M059J (cell line): ENCODE measurements at places on chromosomes 1 and 21.

GRCh38 chr1:61680500-61680899 is 44.4 kb downstream of the TM2D1 start:
- no peak for DNase-seq

DNA sequence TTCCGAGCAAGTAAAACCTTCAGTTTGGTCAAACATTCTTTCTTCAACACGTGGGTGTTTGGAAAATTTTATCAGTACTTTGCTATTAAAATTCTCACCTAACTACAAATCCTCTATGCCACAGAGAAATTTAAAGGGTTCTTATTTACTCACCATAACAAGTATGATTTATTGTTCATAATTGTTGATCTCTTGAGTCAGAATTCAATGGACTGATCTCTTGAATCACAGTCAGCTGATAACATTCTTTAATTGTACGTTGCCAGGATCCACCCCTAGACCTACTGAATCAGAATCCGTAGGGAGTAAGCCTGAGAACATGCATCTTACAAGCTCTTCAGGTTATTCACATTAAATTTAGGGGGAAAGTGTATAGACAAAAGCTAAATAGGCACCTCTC is 51.2 kb downstream of the DIPK1A start:
- DNase-seq, result no peak

- DNase-seq, result no peak
These were observed 3.5 kb downstream of the STUM start for GRCh38 chr1:226552061-226552460.

DNA sequence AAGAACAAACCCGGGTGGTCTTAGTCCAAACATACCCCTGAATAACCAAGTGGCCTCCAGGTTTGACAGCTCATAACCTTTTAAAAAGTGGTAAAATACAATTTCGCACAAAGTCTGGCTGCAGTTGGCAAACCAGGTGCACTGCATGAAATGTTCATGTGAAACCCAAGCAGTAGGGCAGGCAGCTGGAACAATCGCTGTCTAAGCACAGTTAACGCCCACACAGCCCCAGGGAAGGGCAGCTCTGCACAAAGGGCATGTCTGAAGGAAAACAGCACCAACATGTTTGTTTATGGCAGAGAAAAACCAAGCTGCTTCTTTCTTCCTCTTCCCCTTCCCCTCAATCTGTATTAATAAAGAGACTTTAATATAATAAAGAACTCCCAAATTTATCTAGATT is 49.5 kb downstream of the KIAA1614 start:
- no peak for DNase-seq

GRCh38 chr1:233061265-233061664 is 110.9 kb downstream of the NTPCR start:
- DNase-seq, result no peak

DNA sequence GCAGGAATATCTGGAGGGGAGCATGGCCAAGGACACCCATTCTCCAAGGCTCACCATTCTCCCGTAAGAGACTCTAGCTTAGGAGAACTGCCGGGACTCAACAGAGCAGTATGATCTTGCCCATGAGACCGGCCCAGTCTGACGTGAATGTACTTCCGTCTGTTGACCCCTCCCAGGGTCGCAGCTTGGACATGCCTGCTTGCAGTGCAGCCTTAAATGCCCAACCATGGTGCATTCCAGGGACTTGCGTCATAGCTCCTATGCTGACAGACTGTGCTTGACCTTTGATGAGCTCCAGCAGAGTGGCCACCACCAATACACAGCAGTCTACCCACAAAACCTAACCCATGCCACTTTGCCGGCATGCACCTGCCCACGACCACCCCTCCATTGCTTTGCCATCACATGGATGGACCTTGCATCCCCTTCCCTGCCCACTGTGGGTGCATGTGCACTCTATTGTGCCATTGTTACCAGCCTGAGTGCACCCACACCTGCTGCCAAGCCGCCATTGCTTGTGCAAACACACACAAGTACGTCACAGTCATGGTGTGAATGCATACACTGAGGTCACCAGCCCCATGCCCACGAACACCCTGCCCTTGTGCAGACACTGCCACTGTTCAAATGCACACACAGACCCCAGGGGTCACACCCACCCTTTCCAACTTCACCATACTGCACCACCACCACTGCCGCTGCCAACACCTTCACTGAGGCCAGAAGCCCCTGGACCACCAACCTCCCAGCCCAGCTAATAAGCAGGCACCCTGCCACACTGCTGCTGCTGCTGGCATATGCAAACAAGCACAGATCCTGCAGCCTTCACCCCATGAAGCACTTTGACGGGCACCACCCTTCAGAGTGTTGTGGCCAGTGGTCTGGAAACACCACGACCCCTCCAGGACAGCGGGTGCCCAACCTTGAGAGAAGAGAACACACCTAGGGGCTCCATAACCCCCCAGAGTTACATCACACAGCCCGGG is 1141.3 kb downstream of the BRINP3 start:
- DNase-seq, result no peak

DNA sequence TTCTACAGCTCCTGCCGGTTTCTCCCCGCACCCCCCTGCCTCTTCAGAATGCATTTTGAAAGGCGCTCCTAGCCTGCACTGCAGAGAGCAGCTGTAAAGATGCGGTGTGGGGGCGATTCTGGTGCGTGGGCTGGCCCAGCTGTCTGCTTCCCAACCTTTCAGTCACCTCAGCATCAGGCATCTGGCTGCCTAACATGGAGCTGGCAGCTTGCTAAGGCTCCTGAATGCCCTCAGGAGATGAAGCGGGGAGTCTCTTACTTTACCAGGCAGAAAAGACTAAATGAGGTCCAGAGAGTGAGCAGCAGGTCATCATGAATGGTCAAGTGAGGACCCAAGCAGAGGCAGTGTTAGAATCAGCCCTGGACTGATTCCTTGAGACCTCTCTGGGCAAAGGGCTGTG is 8.7 kb downstream of the IER5 start:
- DNase-seq, result peak; percentile 55

DNA sequence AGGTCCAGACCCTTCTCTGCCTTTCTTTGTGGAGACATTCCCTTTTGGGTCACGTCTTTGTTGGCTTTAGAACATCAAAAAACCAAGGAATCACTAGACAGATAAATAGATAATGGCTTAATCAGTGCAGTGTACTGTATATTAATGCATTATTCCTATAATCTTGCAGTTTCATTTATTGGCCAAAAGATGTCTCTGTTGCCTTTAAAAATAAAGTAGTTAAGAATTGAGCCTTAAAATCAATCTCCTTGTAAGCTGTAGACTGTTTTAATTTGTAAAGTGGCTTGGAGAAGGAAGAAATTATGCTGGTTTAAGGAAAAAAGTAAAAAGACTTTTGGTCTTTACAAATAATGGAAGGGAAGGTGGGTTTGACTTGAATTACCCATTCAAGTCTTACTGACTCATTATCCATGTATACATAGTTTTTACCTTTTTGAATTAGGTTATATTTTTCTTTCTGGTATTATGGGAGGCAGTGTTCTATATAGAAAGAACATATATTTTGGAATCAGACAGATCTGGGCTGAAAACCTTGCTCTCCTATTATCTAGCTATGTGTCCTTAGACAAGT is 84.6 kb downstream of the VPS13D start:
- DNase-seq, result peak; percentile 24

GRCh38 chr1:245246433-245246832 is 91.6 kb downstream of the KIF26B start:
- no peak for DNase-seq

- no peak for DNase-seq
These were observed 1272.7 kb downstream of the KCNT2 start for GRCh38 chr1:195335541-195335940.

DNA sequence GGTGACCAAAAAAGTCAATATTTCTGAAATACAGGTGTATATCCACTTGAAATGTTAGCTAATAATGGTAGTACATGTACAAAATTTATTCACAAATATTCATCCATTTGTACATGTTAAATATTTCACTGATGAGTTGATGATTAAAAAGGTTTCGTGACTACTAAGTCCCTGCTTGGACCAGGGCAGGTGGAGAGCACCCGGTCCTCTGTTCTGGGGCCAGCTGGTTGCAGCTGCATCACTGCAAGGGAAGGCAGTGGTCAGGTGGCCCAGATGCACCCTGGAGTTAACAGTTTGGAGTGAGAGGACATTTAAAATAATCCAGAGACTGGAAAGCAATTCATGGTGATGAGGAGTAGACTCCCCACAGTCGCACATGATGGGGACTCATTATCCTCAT is 141.2 kb downstream of the ZBTB18 start:
- DNase-seq, result no peak

DNA sequence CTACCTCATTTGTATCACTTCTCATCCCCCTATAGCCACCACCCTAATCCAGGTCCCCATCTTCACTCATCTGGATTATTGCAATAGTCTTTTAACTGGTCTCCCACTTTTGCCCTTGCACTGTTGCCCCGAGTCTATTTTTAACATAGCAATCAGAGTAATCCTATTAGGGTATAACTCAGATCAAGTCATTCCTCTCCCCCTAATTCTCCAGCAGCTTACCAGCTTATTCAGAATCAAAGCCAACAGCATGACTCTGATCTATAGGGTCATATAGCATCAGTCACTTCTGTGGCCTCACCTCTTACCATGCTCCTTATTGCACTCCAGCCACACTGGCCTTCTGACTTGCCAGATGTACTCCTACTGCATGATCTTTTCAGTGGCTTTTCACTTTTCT is 140.7 kb downstream of the PAPPA2 start:
- no peak for DNase-seq

DNA sequence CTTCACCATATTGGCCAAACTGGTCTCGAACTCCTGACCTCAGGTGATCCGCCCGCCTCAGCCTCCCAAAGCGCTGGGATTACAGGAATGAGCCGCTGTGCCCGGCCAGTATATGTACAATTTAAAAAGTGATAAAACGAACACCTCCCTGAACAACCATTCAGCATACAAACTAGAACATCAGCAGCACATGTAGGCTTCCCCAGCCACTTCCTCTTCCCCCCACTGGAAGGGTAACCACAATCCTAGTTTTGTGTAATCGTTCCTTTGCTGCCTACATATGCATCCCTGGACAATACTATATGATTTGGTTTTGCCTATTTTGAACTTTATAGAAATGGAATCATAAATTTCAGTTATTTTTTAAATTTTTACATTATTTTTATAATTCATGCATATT is 60.4 kb downstream of the DESI2 start:
- DNase-seq, result no peak

GRCh38 chr1:203041351-203041932 is 15.2 kb downstream of the PPFIA4 start:
- DNase-seq, result no peak

GRCh38 chr1:164228928-164229327 is 330.1 kb upstream of the PBX1 start:
- DNase-seq, result no peak

DNA sequence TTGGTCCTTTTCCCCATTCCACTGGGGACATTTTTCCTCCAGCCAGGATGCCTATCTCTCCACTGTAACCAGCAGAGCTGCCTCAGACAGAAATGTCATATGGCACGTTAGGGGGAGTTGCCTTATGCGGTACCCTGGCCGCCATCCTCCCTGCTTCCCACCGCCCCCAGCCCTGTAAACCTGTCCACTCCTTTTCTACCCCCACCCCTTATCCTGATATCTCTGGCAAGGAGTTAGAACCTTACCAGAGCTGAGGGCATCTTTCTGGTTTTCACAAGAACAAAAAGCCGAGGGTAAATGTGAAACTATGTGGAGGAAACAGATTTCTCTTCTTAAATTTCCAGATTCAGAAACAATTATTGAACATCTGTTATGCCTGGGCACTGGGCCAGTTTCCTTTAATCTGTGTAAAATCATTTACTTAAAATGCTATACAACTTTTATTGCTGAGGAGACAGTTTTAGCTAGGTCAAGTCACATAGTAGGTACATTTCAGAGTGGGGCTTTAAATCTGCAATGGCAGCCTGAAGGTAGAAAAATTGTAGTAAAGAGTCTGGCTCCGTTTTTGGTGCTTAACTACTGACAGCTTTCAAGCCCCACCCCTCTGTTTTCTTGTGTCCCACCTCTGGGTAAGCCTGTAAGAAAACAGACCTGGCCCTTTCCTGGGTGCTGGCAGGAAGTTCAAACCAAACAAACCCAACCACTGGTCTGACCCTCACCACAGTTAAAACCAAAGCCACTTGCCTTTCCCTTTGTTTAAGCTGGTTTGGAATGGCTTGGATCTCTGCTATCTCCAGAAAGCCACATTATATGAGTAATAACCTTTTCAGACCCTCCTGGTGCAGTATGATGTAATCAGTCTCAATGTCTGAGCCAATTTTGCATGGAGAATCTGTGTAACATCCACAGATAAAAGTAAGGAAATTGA is 319.0 kb downstream of the HHAT start:
- peak; percentile 84 for DNase-seq

DNA sequence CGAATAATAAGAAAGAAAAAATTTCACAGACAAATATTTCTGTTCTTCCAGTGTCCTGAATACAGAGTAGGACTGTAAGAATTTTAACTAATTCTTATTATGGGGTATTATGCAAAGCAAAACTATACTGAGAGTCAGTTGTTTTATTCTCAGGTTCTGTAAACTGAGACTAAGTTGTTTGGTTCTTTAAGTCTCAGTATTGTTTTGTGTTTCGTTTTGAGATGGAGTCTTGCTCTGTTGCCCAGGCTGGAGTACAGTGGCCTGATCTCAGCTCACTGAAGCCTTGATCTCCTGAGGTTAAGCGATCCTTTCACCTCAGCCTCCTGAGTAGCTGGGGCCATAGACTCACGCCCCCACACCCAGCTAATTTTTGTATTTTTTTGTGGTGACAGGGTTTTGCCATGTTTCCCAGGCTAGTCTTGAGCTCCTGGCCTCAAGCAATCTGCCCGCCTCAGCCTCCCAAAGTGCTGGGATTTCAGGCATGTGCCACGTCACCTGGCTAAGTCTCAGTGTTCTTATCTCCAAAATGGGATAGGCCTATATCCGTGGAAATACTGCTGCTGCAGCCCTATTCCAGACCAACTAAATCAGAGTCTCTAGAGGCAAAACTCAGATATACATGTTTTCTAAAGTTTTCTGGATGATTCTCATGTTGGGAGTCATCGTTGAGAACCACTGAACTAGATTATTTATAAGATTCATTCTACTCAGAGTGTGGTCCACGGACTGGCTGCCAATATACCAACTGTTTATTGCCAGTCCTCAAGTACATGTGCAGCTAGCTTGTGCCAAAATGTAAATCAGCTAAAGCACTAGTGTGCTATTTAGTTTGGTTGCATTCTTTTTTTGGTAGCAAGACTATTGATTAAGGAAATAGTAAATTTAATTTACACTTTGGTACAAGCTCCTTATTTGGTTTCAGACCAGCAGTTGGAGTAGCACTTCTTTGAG is 116.6 kb downstream of the HS2ST1 start:
- no peak for DNase-seq

GRCh38 chr1:228983661-228984060 is 248.4 kb downstream of the RHOU start:
- DNase-seq, result no peak

GRCh38 chr1:20250340-20250989 is 40.2 kb upstream of the VWA5B1 start:
- peak; percentile 26 for DNase-seq
